ENCODE measurements at places on chromosomes 4 and X.
A peak's percentile ranks its signal among the peaks of the same experiment; 100 is the strongest.

DNA sequence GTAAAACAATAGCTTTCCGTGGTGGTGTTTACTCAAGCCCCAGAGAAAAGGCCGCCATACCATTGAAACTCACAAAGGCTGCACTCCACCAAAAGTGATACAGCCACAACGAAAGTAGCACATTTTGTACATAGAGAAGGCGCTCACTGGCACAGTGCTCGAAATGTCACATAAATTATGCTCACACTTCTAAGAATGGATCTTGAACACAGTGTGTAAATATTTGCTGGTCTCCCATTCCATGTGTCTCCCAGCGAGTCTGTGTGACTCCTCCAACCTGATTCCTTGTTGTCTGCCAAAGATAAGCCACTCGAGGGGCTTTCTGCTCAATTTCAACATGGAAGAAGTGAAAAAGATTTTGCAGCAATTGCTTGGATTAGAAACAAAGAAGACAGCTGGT lies 234.0 kb upstream of the VCX3A start:
- no peak for DNase-seq

- peak; percentile 23 for DNase-seq
These were observed 667.6 kb downstream of the PCDH18 start for GRCh38 chr4:136864604-136865185.

DNA sequence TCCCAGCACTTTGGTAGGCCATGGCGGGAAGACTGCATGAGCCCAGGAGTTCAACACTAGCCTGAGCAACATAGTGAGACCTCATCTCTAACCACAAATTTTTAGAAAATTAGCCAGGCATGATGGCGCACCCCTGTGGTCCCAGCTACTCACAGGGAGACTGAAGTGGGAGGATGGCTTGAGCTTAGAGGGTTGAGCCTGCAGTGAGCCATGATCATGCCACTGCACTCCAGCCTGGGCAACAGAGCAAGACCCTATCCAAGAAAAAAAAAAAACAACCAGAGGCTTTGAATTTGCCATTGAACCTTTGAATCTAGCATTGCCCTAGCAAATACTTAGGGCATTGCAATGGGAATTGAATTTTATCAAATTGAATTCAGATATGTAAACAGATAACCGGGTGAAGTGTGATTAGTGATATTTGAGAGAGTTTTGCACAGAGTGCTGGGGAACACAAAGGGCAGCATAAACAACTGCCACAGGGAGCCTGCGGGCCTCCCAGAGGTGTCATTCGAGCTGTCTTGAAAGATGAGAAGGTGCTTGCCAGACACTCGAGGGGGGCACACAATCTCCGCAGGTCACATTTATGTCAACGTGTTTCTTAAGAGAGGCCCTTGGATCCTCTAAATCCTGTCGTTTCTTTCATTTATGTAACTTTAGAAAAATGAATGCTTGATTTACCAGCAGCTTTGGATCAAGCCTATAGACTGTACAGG lies 200.3 kb downstream of the AASDH start:
- no peak for DNase-seq

DNA sequence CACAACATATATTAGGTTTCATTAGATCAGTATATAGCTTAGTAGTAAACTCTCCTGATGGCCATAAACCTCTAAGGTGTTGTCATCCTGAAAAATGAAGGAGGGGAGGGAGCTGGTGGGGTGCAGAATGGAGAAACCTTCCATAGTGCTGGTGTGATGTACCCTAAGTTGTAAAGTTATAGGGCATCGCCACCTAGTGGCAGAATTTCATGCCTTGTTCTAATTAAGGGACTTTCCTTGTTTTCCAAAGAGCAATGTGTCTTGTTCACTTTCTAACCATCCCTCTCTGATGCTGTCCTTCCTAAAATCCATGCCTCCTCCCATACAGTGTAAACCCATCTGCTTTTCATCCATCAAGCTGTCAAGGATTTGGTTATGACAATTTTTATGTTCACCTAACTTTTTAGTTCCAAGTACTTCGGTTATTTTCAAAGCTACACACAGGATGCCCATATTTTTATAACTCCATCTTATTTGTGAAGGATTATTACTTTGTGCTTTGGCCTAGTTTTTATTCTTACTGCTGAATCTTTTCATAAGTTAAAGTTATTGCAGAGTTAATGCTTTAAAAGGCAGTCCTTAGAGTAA lies 4.5 kb downstream of the NBDY start:
- DNase-seq, result peak; percentile 57

DNA sequence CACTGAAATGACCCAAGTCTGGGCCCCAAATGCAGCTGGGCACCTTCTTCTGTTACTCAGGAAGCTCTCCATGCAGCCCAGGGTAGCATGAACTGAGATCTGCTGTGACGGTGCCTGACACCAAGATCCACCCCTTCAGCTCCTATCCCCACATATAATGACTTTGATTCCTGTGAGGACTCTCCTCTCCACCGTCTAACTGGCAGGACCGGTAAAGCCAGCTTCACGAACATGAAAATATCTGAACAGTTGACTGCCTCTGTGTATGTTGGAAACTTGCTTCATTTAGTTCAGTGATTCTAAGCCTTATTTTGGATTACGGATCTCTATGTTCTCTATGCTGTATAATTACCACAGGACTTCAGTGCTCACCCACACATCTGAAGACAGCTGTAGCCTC lies 115.5 kb upstream of the TMEM150C start:
- no peak for DNase-seq

GRCh38 chr4:177921715-177922114 lies 479.5 kb upstream of the AGA start:
- DNase-seq, result no peak

DNA sequence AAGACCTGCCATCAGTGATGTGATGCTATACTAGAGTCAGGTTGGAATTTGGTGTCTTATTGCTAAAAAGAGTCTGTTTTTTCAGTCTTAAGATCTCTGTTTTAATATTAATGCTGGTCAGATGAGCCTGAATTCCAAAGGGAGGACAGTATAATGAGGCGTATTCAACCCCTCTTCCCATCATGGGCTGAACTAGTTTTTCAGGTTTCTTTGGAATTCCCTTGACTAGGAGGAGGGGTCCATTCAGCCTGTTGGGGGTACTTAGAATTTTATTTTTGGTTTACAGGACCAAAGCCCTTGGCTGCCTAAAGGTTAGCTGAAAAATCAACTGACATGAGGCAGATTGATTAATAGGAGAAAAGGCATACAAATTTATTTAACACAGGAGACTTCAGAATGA lies 24.1 kb upstream of the PI4K2B start:
- DNase-seq, result no peak

- DNase-seq, result no peak
These were observed 58.5 kb downstream of the ACOX3 start for GRCh38 chr4:8381814-8382581.

DNA sequence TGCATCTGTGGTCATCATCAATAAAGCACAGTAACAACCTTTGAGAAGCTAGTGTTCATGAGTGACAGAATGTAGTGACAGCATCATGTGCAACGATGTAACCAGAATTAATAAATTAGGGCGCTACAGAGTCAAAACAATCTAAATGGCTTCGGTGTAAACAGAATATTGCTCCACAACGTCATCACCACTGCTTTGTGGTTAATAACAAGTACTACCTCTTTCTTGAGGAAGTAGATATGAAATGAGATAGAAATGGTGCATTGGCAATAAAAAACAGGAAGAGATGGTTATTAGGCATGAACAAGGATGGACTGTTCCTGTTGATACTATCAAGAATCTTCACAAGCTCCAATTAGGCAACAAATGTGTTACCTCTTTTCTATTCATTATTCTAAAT lies 8.7 kb upstream of the PDHA2 start:
- DNase-seq, result no peak

GRCh38 chrX:6599230-6599860 lies 64.4 kb upstream of the VCX3A start:
- no peak for DNase-seq

DNA sequence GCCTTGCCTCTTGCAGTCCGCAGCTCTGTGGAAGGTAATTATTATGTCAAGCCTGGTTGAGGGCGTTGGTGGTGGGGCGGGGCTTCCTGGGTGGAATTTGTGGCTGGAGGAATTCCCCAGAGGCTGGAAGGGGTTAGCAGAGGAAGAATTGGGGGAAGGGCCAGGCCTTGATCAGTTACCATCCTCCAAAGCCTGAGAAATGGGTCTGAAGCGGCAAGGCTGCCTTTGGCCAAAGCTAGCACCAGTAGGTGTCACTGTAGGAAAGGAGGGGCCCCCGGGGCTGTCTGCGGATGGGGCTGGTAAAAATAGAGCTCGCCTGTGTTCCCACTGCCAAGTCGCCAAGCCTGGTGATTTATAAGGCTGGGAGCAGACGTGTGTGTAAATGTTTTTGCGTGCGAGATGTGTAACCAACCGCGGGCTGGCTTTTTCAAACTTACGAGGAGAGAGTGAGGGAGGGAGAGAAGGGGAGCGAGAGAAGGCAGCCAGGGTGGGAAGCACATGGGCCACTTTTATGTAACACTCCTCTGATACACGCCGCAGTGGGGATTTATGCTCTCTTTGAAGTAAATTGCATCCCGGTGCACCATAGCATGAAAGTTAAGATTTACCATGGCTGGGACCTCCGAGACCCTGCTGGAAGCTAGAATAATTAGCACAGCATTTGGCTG lies 367.0 kb downstream of the BCOR start:
- peak; percentile 56 for DNase-seq

GRCh38 chrX:79082899-79083298 lies 61.6 kb upstream of the GPR174 start:
- DNase-seq, result no peak

GRCh38 chrX:154123241-154124219 lies 20.5 kb upstream of the OPN1LW start:
- peak; percentile 39 for DNase-seq

DNA sequence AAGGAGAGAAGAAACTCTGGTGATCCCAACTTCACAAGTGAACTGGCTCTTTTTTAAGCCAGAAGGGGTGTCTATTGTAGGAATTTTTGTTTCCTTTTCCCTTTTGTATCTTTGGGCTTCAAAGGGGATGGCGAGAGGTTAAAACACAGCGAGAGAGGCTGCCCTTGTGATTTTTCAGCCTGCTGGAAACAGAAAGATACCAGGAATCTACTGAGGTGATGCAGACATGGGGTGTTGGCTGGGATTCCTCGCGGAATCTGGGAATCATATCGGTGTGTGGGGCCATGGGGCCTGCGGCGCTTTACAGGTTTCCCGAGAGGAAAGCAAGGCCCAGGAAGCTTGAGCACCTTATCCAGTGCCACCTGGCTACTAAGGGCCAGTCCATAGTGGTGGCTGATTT lies 99.4 kb upstream of the STX18 start:
- no peak for DNase-seq

- peak; percentile 43 for DNase-seq
These were observed 190.5 kb downstream of the RRAGB start for GRCh38 chrX:55907968-55908607.

GRCh38 chrX:9466736-9467135 lies 1.9 kb downstream of the TBL1X start:
- no peak for DNase-seq

- no peak for DNase-seq
These were observed 85.5 kb downstream of the SHOX start for GRCh38 chrX:716136-716535.

DNA sequence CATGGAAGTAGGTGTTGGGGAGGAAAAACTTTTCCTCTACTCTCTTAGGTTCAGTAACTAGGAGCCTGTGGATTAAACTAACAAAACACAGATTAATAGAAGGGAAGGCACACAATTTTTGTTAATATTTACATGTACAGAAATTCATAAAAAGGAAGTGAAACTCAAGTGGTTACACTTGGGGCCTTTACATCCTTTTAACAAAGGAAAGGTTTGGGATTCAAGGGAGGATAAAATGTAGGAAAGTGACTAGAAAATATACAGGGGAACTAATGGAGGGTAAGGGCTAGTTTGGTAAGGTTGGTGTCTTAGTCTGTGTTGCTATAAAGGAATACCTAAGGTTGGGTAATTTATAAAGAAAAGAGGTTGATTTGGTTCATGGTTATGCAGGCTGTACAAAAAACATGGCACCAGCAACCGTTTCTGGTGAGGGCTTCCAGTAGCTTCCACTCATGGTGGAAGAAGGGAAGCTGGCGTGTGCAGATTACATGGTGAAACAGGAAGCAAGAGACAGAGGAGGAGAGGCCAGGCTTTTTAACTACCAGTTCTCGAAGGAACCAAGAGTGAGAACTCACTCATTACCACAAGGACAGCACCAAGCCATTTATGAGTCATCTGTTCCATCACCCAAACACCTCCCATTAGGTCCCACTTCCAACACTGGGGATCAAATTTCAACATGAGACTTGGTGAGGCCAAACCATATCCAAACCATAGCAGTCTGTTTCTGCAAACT lies 124.4 kb downstream of the CHRDL1 start:
- no peak for DNase-seq

DNA sequence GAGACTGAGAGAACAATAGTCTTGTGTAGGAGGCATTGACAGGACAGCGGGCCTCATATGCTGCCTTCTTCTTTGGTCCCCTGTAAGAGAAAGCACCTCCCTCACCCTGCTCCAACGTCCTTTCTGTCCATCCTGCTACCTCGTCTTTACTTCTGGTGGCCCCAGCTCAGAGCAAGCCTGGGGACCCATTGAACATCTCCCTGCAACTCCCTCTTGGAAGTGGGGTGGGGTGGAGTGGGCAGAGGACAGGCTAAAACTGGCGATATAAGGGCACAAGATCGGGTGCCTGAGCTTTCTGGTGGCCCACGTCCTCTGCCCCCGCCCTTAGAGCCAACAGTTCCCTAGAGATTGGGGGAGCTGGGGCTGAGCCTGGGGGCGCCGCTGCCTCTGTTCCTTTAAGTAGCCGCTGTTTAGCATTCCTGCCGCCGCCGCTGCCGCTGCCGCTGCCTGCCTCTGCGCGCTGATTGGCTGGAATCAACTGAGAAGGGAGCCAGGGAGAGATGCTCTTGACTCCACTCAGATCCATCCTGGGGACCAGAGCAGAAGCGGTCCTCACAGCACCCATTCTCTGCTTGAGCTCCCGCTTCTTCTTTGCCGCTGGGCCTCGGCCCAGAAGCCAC lies at the start of gene DLG3:
DLG3 (plus strand) TSS at position 510 of the 620 bp plus-strand sequence. CDS start 367 bp downstream, outside the sequence.
- peak; percentile 24 for DNase-seq

GRCh38 chr4:106718548-106718947 lies 317.6 kb downstream of the DKK2 start:
- DNase-seq, result no peak

GRCh38 chr4:67779631-67780030 lies 25.4 kb upstream of the GNRHR start:
- no peak for DNase-seq

GRCh38 chr4:108512615-108513505 lies 107.5 kb upstream of the RPL34 start:
- DNase-seq, result peak; percentile 21

- no peak for DNase-seq
These were observed 152.4 kb upstream of the KIT start for GRCh38 chr4:54505362-54505761.

DNA sequence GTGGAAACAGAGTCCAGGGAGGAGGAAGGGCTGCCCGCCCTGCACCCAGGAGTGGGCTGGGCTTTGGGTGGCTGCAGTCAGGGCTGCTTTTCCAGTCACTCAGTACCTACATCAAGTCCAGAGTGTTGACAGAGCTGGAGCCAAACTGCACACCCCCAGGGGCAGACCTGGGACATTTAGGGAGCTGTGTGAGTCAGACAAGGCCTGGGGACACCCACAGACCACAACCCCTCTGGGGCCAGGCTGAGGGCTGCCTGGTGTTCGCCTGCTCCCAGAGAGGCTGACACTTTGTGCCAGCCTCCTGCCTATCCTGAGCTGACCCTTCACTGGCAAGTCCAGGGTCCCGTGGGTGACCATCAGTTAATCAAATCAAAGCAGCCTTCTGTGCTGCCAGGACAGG lies 240.0 kb downstream of the BCOR start:
- no peak for DNase-seq

Data from CD4-positive, alpha-beta T cell treated with Interleukin-15 for 4 hours (primary cell).